Stimulated activated CD4-positive, alpha-beta T cell treated with anti-CD3 and anti-CD28 coated beads, Interleukin-12 subunit alpha, Interleukin-12 subunit beta, amount 100 ng/mL, for 48 hours (primary cell): ENCODE measurements at places on chromosomes 1 and 21.

DNA sequence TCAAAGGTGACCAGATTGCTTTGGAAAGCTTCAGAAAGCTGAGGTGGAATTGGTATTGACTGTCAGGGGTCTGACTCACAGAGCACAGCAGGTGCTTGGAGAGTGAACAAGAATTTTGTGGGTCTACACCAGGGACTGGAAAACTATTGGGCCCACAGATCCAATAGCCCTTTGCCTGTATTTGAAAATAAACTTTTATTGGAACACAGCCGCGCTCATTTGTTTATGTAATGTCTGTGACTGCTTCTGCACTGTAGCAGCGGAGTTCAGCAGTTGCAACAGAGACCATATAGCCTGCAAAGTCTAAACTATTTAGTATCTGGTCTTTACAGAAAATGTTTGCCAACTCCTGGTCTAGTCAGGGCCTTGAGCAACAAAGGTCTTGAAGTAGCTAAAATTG is 315.6 kb downstream of the NFIA start:
- DNase-seq, result no peak

DNA sequence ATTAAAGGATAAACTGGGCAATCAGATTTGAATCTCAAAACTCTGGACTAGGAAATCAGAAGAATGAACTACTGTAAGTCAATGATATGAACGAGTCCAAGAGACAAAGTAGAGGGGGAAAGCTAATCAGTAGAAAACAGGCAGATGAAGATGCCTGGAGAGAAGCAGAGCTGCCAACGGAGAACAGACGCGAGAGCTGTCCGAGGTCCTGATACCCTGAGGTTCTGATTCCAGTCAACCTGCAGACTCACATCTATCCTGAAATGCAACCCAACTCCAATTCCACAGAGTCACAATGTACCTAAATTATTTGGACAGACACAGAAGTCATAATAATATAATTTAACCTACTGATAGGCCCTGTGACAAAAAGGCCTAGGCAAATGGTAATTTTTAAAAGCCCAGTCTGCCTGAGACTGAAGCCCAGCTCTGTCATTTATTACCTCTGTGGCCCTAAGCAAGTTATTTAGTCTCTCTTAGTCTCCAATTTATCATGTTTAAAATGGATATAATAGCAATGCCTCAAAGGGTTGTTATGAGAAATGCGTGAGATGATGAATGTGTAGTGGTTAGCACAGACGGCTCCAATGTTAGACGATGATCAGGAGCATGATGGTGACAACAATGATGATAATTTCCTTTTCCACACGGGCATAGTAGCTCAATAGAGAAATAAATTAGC is 33.4 kb downstream of the RGS7 start:
- no peak for DNase-seq

- no peak for DNase-seq
Measured at GRCh38 chr1:14083706-14084105, 383.7 kb downstream of the PRDM2 start.

DNA sequence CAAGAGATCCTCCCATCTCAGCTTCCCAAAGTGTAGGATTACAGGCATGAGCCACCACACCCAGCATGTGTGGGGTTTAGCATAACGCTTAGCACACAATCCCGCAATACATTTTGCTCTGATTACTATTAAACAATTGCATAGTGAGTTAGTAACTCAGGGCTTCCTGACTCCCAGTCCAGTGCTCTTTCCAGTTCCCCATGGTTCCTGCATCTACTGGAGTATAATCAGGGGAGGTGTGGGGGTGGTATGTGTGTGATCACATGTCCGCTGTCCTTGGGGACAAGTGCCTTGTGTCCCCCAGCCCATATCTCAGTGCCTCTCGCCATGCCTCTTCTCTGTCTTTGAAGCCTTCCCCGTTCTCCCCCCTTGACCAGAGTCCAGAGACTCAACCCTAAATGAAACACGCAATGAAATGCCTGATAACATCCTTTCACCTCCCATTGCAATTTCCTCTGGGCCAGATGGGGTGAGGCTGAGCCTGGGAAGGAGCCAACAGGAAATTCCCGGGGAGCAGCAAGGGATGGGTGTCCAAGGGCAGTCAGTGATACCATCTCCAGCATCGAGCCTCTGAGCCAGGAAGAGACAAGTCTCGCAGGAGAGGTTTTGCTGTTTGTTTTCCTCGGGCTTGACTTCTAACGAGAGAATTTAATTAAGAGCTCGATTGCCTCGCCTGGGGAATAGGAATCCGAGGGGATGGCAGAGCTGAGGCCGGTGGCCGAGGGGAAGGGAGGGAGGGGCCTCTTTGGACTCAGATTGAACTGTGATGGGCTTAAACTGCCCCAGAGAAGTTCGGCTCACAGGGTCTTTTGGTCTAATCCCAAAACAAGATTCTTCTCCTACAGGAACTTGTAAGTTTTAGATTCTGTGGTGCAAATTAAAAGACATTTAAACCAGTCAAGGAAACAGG is 7.7 kb upstream of the HTR1D start:
- no peak for DNase-seq

GRCh38 chr1:183537405-183537804 is 52.9 kb downstream of the NCF2 start:
- no peak for DNase-seq

- DNase-seq, result no peak
Measured at GRCh38 chr1:39328586-39329121, 124.2 kb downstream of the MACF1 start.

DNA sequence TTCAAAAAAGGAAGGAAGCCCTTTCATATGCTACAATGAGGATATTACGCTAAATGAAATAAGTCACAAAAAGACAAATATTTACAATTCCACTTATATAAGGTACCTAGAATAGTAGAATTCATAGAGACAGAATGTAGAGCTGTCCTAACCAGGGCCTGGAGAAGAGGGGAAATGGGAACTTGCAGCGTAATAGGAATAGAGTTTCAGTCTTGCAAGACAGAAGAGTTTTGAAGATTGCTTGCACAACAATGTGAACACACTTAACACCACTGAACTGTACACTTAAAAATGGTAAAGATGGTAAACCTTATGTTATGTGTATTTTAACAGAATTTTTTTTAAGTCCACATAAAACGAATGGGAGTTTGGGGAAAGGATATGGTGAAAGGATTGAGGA is 2.9 kb downstream of the CD1B start:
- DNase-seq, result no peak

DNA sequence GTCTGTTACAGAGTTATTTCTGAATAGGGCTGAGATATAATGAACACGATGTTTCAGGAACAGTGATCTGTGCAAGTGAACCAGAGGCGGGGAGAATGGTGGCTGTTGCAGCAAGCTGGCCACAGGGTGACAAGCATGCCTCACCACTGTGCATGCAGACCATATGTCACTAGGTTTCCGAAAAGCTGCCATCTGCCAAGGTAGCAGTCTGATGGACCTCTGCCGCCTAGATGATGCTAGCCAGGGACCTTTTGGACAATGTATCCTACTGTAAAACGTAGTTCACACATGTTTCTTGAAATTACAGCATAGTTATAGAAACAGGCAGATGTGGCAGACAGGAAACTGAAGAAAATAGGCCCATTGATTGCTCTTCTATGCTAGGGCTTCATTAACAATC is 204.2 kb upstream of the RRP15 start:
- no peak for DNase-seq

GRCh38 chr1:70866542-70867264 is 180.9 kb downstream of the PTGER3 start:
- DNase-seq, result no peak

DNA sequence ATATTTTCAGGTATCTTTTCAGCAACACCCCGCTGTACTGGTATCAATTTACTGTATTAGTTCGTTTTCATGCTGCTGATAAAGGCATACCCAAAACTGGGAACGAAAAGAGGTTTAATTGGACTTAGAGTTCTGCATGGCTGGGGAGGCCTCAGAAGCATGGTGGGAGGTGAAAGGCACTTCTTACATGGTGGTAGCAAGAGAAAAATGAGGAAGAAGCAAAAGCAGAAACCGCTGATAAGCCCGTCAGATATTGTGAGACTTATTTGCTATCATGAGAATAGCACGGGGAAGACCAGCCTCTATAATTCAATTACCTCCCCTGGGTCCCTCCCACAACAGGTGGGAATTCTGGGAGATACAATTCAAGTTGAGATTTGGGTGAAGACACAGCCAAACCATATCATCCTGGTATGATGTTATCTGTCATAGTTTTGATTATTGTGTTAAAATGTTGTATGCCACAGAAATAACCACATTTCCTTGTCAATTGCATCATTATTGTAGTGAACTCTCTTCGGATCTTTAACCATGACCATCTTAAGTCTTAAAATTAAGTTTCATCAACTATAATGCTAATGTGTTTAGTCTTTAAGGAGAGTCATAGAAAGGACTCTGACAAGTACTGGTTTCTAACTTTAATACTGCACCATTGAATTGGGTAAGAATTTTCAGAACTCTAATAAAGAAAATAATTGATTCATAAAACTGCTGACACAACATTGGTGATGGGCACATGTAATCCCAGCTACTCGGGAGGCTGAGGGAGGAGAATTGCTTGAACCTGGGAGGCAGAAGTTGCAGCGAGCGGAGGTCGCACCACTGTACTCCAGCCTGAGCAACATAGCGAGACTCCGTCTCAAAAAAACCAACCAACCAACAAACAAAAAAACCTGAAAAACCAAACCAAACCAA is 58.2 kb downstream of the TBX19 start:
- no peak for DNase-seq

GRCh38 chr1:243455760-243456651 is 200.2 kb downstream of the SDCCAG8 start:
- no peak for DNase-seq

DNA sequence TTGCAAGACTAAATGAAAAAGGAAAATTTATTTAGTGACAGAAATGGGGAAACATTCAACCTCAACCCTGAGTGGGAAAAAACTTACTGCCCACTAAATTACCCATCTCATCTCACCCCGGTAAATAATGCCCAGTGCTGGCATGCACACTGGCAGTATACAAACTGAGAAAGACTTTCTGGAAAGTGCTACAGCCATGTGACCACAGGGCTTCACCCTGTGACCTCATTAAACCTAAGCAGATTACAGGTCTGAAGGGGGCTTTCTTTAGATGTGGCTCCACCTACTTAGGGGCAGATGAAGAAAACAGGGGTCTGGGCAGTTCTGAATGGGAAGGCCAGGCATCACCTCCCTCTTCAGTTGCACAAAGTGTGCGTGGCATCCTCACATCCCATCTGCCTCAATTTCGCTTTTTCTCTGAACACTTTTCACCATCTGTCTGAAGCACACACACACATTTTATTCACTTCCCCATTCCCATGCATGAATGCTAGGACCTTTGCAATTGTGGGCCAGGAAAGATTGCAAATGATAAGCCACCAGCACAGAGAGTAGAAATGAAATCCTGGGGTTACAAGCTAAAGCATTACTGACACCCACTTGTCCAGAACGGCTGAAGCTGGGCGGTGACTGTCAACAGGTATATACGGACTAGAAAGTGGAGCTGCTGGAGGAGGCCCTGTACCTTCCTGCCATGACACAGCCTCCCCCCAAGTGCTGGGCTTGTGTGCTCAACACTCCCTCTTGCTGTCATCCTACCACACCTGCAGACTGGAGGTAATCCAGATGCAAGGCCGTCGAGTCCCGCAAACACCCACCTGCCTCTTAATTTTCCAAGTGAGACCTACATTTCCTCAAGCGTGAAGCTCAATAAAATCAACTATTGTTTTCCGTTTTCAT is 2.7 kb downstream of the NADK start:
- no peak for DNase-seq

- no peak for DNase-seq
Measured at GRCh38 chr1:201396861-201397464, 2.2 kb downstream of the LAD1 start.

DNA sequence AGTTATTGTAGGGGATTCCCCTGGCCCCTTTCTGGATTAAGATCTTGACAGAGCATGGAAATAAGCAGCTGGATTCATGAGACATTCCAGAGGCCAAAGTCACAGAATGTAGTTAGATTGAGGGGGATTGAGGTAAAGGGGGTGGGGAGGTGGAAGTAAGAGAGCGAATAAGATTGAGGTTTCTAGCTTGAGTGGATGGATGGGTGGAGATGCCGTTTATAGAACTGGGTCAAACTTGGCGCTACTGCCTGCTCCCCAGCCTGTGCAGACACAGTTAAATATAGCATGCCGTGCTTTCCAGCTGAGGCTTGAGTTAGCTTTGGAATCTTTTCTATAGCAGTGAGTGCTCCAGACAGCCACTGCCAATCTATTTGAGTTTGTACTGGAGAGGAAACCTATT is 85.7 kb downstream of the DYRK1A start:
- no peak for DNase-seq

- DNase-seq, result no peak
Measured at GRCh38 chr1:225882694-225883615, 775 bp upstream of the TMEM63A start.

- DNase-seq, result no peak
Measured at GRCh38 chr1:63547621-63548294, 24.4 kb downstream of the EFCAB7 start.

DNA sequence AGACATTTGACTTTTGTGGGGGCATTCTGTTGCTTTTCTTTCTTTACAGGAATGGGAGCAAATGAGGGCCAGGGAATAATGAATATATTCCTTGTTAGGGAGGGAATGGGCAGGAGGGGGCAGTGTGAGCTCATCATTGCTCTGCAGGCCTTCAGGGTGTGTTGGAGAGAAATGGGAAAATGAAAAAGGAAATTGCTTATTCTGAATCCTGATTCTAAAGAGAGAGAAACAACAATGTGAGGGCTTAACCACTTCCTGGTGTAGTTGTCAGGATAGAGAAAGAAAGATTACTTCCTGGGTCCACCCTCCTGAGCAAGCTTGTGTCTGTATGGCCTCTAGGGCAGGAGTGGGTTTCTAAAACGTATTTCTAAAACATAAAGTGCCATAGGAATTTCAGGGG is 28.3 kb downstream of the VANGL2 start:
- no peak for DNase-seq

GRCh38 chr1:30758785-30759380 is 1.3 kb upstream of the LAPTM5 start:
- DNase-seq, result peak; percentile 44

DNA sequence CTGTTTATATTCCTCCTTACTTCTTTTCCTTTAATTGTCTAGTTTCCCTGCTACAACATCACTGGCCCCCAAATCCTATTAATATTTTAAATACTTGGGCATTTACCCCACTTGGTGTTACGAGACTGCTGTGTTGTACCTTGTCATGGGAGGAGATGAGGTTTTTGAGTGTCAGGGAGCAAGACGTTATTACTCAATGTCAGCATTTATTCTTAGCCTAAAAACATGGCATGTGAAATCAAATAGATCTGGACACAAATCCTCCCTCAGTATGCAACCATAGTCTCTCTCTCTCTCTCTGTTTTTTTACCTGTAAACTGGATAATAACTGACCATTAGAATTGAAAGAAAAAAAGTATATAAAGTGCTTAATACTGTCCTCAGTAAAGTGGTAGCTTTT is 4.6 kb downstream of the LRRC8B start:
- DNase-seq, result no peak

DNA sequence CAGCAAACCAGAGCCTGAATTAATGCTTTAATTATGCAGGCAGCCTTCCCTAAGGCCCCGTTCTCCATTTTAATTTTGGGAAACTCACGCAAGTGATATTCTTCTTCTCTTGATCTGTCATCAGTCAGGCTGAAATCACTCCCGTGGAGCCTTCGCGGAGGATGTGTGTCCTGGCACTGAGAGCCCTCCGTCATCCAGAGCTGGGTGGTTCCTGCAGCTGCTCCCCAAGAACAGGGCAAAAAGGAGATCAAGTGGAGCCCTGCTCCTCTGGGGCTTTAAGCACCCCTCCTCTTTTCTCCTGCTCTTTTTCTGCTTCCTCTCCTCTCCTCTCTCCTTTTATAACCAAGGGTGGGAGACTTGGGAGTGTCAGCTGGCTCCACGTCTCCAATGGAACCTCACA is 133.2 kb upstream of the CACNA1E start:
- no peak for DNase-seq
